Activated CD4-positive, alpha-beta T cell treated with anti-CD3 and anti-CD28 coated beads, Interleukin-2, amount 50 U/mL, for 4 hours (primary cell): ENCODE measurements at places on chromosomes 2 and 18.

DNA sequence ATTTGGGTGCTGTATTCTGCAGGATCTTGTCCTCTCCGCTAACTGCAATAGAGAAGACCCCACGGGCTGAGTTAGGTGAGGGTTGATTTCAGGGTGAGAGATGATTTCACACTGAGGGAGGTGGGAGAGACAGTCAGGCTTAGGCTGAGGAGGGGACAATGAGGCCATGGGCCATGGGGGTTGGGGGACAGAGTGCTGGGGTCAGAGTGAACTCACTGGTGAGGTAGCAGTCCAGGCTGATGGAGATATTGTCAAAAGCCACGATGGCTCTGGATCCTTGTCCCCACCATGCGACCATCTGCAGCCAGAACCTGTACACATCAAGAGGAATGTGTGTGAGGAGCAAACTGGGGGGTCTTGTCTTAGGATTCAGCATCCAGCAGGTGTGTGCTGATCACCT is 160.0 kb downstream of the CLIP4 start:
- DNase-seq = no peak

GRCh38 chr2:159600752-159601151 is 15.6 kb downstream of the BAZ2B start:
- no peak for DNase-seq

GRCh38 chr2:38615237-38615636 is 12.5 kb upstream of the HNRNPLL start:
- no peak for DNase-seq

GRCh38 chr2:74019516-74019915 is 34.8 kb downstream of the TET3 start:
- DNase-seq = no peak

- DNase-seq = no peak
Measured at GRCh38 chr2:224369028-224369632, 32.8 kb downstream of the FAM124B start.
